ENCODE measurements at places on chromosomes 7 and 10.

GRCh38 chr10:45075826-45076380, 75.2 kb downstream of the ZNF22 start:
- DNase-seq = no peak

- DNase-seq = no peak
Observed at GRCh38 chr10:96244354-96244753, 27.0 kb downstream of the BLNK start.

DNA sequence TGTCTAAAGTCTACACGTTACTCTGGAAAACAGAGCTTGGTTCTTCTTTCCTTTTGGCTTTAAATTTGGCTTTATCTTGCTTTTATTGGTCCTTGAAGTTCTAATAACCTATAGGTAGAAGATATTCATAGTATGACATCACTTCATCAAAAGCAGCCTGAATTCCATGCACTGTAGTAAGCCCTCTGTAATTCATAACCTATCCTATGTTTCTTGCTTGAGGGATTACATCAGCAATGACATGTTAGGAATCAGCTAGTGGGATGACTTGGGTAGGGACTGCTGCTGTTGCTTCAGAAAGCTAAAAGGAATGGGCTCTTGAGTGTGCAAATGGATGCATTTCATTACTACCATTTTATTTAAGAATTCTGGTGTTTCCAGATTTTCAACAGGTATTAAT, 184.9 kb downstream of the PTEN start:
- DNase-seq = no peak

DNA sequence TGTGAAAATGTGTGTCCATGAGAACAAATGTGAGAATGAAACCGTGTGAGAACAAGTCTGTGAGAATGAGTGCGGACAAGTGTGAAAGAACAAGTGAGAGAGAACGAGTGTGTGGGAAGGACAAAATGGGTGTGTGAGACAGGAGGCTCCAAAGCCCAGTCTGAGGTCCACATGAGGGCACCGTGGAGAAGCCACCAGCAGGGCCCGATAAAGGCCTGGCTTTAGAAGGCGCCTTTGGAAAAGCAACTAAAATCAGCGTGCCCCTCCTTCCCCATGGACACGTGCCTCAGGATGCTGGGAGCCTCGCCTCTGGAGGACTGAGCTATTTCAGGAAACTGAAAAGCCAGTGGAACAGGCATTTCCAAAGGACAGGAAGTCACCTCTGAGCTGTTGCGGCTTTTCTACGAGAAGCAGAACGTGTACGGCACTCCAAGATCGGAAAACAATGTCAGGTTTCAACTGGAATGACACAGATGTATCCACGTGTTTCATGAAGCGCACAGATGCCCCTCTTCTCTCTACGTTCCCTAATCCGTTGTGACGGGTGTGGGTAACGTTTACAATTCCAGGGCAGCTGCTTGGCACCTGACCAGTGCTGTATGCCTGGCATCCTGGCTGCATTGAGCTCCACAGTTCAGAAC, 46.4 kb downstream of the ESYT2 start:
- DNase-seq = no peak

DNA sequence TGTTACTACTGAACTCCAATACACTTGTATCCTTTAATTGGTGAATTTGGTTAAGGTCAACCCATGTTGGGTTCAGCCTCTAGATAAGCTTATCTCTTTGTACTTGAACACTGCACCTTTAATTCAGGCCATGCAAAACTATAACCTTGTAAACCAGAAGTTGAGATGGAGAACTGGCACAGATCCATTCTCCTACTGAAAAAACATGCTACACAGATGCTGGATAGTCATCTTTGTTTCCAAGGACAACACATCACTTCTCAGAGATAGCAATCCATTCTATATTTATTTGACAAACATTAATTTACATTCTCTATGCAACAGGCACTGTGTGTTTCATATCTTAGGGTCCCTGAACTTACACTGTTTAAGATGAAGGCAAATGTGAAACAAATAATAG, 2.9 kb upstream of the CDK14 start:
- no peak for DNase-seq

DNA sequence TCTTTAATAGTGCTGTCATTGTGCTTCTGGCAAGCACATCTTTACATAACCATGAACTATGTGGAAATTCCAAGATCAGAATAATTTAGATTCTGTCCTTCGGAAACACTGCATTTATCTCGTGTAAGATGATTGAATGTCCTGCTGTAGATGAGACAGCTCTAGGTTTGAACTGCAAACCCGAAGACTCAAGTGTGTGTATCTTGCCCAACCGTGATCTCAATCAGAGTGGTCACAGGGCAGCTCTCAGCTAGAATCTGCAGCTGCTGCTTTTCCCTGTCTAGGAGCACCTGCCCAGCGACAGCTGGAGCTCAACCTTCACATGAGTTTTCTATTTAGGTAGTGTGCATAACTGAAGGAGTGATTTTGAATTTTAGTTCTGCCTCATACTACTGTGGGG, 17.5 kb upstream of the KIF20B start:
- DNase-seq = no peak

GRCh38 chr7:131012477-131013031, 278.5 kb upstream of the KLF14 start:
- no peak for DNase-seq

DNA sequence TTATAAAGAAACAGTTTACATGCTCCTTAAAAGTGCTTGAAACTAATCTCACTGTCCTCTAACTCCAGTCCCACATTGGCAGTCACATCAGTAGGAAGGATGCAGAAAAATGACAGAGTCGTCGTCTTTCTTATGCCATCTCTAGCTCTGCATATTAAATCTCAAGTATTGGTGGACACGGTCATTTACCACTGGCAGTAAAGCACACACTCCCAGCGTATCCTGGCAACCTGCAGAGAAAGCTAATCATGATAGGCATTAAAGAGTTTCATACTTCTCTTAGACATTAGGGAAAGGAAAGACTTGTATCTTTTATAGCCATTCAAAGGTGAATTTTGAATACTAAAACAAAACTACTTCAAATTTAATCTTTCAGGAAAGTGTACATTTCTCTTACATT, 202.0 kb upstream of the COBL start:
- DNase-seq = no peak

DNA sequence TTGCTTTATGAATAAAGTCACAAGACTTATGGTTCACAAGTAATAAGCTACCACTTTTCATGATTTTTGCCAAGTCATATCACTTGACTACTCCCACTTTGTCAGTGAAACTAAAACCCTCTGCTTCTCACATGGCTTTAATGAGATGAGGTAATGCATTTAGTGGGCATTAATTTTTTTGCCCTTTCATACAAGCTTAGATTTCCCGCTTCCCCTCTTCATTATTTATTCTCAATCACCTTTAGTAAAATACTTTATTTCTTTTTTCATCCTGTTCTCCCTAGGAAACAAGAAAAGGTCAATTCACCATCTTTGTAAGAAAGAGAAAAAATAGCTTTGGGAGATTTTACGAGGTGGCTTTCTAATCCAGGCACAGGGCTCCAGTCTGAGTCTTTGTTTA, 109.6 kb upstream of the STARD3NL start:
- DNase-seq = no peak

- DNase-seq = no peak
Observed at GRCh38 chr10:68628576-68629127, 68.5 kb downstream of the TET1 start.

GRCh38 chr7:157437519-157438061, 100.8 kb downstream of the DNAJB6 start:
- no peak for DNase-seq

- no peak for DNase-seq
Observed at GRCh38 chr10:125543796-125544195, 139.2 kb downstream of the TEX36 start.

- no peak for DNase-seq
Observed at GRCh38 chr7:32639122-32639521, 143.8 kb downstream of the AVL9 start.

- no peak for DNase-seq
Observed at GRCh38 chr10:2476218-2476811, 591.0 kb upstream of the PFKP start.

DNA sequence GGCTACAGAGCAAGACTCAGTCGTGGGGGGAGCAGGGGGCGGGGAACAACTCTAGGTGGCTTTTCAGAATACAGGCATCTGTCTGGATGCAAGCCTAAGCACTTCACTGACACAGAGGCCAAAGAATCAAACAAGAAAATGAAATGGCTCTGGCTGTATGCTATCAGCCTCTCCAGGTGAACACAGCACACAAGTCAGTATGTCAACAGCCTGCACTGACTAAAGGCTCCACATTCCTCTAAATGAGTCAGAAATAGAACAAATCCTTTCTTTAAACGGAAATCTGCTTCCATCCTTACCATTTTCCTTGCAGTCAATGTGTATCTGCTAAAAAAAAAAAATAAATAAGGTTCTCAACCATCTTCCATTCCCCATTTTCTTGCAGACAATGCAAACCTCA, 88.3 kb downstream of the ARMH3 start:
- DNase-seq = peak; percentile 35

DNA sequence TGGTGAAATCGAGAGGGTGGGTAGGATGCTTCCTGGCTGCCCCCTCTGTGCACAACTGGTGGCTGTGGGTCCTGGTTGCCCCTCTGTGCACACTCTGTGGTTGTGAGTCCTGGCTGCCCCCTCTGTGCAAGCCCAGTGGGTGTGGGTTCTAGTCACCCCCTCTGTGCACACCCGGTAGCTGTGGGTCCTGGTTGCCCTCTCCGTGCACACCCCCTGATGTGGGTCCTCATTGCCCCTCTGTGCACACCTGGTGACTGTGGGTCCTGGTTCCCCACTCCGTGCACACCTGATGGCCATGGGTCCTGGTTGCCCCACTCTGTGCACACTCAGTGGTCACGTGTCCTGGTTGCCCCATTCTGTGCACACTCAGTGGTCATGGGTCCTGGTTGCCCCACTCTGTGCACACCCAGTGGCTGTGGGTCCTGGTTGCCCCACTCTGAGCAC, 20.3 kb upstream of the RET start:
- no peak for DNase-seq

DNA sequence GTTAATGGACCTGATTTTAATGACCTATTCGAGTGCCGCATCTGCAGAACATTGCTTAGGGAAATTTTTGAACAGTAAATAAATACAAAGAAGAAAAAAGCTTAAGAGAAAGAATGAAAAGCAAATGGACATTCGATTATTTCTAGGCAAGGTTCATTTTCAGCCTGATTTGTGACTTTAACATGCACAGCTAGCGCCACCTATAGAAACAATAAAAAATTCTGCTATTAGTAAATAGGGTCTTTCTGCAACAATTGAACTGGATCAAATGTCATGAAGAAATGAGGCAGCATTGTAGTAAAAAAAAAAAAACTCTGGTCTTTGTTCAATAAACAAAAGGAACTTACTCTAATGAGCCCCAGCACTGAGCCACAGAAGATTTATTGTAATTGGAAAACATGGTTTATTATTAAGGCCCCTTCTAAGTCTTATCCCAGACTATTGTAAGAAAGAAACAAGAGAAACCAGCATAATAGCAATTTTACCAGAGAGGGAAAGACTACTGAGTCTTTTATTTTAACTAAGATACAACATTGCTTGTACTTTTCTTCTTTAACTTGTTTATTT, 41.4 kb upstream of the GHITM start:
- DNase-seq = peak; percentile 5

- DNase-seq = no peak
Observed at GRCh38 chr10:20202337-20202736, 386.1 kb downstream of the PLXDC2 start.

GRCh38 chr7:73734619-73735527, 3.7 kb downstream of the ABHD11 start:
- DNase-seq = no peak

GRCh38 chr10:102815790-102816549, 21.2 kb downstream of the CYP17A1 start:
- peak; percentile 68 for DNase-seq

DNA sequence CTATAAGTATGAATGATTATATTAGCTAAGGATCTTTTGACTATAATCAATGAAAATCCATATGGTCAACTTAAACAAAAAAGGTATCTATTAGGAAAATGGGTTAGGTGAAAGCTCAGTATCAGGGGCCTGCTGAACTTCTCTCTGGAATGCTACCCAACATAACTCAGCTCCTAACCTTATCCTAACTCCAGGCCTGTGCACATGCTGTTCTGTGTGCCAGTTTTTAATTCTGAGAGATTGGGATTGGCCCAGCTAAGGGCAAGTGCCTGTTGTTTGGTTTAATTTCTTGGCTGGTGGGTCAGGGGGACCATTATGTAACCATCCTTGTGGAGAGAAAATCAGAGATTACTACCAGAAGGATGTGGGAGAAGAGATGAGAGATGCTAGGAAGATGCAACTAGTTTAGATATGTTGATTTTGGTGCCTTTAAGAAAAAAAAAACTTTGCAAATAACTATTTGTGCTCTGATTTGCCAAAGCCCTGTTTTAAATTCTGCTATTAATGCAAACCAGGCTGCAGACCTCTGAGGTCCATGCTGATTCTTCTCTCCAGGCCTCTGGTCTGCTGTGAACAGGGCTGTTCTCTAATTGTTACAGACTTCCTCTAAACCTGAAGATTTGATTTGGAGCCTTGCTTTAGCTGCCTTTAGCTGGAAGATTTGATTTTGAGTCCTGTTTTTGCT, 23.9 kb upstream of the HDAC9 start:
- no peak for DNase-seq

DNA sequence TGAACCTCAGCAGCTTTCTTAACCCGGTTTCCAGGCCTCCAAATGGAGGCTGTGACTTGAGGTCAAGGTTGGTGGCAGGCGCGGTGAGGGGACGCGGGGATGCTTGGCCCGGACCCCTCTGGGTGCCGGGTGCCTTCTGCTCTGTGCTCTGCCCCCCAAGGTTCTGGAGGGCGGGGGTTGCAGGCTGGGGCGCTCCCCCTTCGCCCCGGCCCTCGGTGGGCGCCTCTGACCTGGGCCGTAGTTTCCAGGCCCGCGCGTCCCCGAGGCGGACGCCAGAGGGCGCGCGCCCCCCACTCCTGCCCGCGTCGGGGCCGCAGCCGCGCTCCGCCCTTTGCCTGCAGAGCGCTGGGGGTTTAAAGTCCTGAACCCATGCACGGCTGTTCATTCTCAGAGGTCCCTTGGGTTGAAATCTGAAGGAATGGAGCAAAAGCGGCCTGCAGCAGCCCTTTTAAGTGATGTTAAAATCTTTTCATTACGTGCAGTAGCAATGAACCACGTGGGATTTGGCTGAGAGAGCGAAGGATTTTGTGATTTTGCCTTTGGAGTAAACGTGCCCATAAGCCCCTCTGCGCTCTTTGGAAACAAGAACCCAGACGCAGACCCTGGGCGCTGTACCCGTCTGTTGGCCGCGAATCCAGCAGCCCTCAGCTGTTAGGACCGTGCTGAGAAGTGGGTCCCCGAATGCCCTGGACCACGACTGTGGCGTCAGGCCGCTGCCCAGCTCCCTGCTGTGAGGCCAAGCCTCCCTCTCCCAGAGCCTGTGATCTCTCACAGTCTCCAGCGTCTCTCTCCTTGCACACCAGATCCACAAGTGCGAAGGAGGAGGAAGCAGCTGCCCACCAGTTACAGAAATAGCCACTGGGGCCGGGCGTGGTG, 135.0 kb downstream of the ACTR3B start:
- DNase-seq = no peak

Data from non-pigmented ciliary epithelial cell (primary cell).